ENCODE measurements at places on chromosomes 11 and 22. TPM values are rescaled to one million over a fixed set of nuclear protein-coding genes. Genes with fewer than 3 reads are reported as not detected.

MAPK1 gene
- total RNA-seq, result 118 TPM

KCTD14 gene
- 1.6 TPM for total RNA-seq

CEP164 gene
- 42.8 TPM for total RNA-seq

NPTXR gene
- total RNA-seq, result 9.3 TPM

ZNF70 gene
- total RNA-seq, result 11.4 TPM

GLB1L2 gene
- total RNA-seq, result 15.4 TPM

CEND1 gene
- total RNA-seq, result 1.2 TPM

OR5P2 gene
- not detected for total RNA-seq

DNA sequence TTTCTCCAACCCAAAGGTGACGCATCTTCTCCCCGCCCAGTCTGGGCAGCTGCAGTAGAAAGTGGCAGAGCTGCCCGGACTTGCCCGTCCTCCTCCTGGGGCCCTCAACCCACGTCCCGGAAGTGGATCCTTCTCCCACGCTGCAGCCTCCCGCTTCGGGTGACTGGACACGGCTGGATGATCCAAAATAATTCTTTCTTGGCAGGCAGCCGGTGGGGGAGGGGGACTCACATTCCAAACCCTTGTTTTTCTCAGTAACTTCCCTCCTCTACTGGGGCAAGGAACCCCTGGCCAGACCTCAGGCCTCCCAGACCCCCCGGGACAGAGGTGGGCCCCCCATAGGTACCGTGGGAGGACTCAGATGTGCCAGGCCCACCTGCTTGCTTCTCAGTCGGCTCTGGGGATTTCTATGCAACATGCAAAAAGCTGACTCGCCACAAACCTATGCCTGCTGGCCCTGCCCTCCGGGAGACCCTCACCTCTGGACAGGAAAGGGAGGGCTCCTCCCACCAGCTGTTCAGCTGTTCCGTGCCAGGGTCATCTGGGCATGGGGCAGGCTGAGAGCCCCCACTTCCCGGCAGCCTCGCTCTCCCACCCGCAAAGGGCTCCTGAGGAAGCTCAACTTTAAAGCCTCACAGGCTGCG, 1.4 kb downstream of the PLXNB2 start:
- peak overlapping the region; percentile 92 for H3K4me3 ChIP-seq
- peaks cover under 1% of the 10 kb centered on the region for H3K27me3 ChIP-seq

DNA sequence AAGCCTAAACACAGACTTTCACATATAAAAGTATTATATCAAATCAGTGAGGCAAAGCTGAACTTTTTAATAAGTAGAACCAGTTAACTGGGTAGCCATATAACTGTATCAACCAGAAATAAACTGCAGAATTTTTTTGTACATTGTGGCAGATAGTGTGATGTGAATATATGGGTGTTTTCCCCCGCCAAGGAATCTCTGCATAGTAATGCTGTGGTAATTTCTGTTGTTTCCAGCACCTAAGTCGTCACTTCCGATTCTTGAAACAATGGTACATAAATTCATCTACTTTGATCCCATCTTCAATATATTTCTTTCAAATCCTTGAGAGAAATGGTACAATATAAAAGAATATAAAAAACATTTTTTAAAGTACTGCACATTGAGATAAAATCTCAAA, 39.6 kb downstream of the NARS2 start:
- no peak for DNase-seq
- peaks cover 9% of the 10 kb centered on the region for H3K36me3 ChIP-seq
- no peak overlapping the region for H3K27ac ChIP-seq

DNA sequence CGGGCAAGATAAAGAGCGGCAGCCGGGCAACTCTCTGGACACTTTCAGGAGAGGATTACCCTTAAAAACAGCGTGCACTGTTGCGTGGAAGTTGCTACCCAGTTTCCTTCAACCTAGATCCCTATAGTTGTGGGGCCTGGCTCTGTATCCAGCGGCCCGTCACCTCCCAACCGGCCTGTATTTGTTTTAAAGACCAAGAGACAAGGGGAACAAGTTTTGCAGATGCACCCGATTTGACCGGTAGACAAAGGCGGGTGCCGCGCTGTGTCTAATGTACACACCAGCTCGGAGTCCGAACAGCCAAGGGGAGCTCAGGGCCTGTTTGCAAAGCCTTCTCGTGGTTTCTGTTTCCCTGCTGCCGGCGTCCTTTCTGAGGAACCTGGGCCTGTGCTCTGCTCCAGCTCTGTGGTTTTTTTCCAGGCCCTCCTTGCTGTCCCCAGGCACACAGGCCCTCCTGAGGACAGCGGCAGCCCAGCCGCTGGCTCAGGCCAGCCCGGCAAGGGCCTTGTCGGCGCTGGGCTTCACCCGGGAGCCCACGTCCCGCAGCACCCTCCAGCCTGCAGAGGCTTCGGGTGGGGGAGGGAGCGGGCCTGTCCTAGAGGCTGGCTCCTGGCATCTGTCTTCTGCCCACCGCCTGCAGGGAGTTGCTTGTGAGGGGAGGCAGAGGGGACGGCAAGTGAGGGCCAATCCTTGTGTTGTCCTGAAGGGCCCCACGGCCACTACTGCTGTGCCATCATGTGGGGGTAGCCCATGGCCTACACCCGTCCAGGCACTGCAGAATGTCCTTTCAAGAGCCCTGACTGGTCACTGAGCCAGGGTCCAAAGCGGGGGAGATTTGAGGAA, 1.4 kb downstream of the TBX1 start:
- peak overlapping the region; percentile 76 for H3K4me3 ChIP-seq
- no peaks in the 10 kb centered on the region for H3K36me3 ChIP-seq
- H3K27ac ChIP-seq, result no peak overlapping the region
- no peak for DNase-seq
- peaks cover 15% of the 10 kb centered on the region for H3K4me1 ChIP-seq

GRCh38 chr11:131658952-131659351, 288.5 kb downstream of the NTM start:
- H3K27ac ChIP-seq, result no peak overlapping the region
- peak overlapping the region; percentile 56 for H3K4me3 ChIP-seq
- no peaks in the 10 kb centered on the region for H3K36me3 ChIP-seq

GRCh38 chr22:43212434-43212952, 25.6 kb upstream of the TTLL12 start:
- H3K4me1 ChIP-seq, result peaks cover 18% of the 10 kb centered on the region
- H3K27ac ChIP-seq, result no peak overlapping the region
- no peak overlapping the region for H3K4me3 ChIP-seq
- no peak for DNase-seq
- no peaks in the 10 kb centered on the region for H3K36me3 ChIP-seq
- H3K27me3 ChIP-seq, result no peaks in the 10 kb centered on the region

DNA sequence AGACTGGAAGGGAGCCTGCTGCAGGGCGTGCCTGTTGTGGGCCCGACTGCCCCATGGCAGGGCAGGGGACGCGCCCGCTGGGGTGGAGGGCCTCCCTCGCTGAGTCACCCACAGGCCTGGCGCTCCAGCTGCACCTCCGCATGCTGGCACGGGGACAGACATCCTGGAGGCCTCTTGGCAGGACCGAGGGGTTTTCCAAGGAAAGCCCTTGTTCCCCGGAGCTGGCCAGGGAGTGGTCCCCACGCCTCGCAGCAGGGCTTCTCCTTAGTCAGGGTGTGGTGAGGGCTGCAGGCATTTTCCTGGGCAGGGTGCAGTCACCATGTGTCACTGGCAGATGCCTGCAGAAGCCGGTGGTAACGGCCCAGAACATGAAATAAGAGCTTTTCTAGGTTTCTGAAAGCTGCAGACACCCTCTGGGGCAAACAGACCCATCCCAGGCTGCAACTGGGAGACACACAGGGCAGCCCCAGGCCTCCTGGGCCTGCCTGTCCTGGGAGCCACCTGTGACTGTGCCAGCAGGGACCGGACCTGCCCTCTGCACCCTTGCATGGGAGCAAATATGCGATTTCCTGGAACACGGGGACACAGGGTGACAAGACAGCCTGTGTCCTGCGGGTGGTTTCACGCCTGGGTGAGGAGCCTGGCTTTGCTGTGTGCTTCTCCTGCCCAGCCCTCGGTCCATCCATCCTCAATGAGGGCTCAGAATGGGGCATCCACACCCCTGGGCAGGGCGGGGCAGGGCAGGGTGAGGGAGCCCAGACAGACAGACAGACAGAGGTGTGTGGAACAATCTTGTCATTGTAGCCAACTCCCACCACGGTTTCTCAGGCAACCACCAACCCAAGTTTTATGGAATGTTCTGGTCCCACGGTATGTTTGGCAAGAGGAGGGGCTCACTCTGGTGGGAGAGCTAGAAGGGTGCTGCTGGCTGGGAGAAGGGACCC, 43.2 kb upstream of the FADD start:
- H3K4me3 ChIP-seq, result no peak overlapping the region
- H3K4me1 ChIP-seq, result no peaks in the 10 kb centered on the region
- H3K27me3 ChIP-seq, result peaks cover 3% of the 10 kb centered on the region
- H3K36me3 ChIP-seq, result no peaks in the 10 kb centered on the region
- DNase-seq, result no peak
- H3K27ac ChIP-seq, result no peak overlapping the region

DNA sequence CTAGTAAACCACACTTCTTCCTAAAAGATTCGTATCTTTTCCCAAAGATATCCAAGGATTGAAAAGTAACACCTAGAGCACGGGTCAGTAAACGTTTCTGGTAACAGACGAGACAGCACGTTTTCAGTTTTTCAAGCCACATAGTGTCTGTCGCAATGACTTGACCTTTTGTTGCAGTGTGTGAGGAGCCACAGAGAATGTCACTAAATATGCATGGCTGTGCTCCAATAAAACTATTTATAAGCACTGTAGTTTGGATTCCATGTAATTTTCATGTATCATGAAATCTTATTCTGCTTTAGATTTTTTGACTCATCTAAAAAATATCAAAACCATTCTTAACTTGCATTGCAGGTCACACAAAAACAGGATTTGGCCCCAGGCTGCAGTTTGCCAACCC, 18.3 kb upstream of the MICAL3 start:
- H3K27me3 ChIP-seq, result no peaks in the 10 kb centered on the region
- no peaks in the 10 kb centered on the region for H3K36me3 ChIP-seq
- H3K4me3 ChIP-seq, result no peak overlapping the region
- H3K27ac ChIP-seq, result no peak overlapping the region
- DNase-seq, result no peak

- H3K27ac ChIP-seq, result no peak overlapping the region
- DNase-seq, result no peak
- H3K27me3 ChIP-seq, result peaks cover 2% of the 10 kb centered on the region
- peak overlapping the region; percentile 88 for H3K4me3 ChIP-seq
Observed at GRCh38 chr11:47270331-47271271, 668 bp downstream of the MADD start.

- no peak for DNase-seq
- no peaks in the 10 kb centered on the region for H3K4me1 ChIP-seq
- H3K27ac ChIP-seq, result no peak overlapping the region
- H3K36me3 ChIP-seq, result no peaks in the 10 kb centered on the region
Observed at GRCh38 chr11:105148241-105148640, 8.7 kb upstream of the CARD18 start.

- DNase-seq, result no peak
- no peak overlapping the region for H3K27ac ChIP-seq
- H3K36me3 ChIP-seq, result peaks cover 3% of the 10 kb centered on the region
Observed at GRCh38 chr22:37442135-37442534, 14.9 kb upstream of the ELFN2 start.

GRCh38 chr22:43092085-43092484, 2.9 kb upstream of the TTLL1 start:
- no peaks in the 10 kb centered on the region for H3K27me3 ChIP-seq
- H3K27ac ChIP-seq, result peak overlapping the region; percentile 50
- H3K36me3 ChIP-seq, result peaks cover 5% of the 10 kb centered on the region
- no peak for DNase-seq
- no peak overlapping the region for H3K4me3 ChIP-seq

GRCh38 chr11:71252770-71253730, 673 bp upstream of the SHANK2 start:
- H3K4me3 ChIP-seq, result peak overlapping the region; percentile 85
- peaks cover 13% of the 10 kb centered on the region for H3K4me1 ChIP-seq
- H3K27ac ChIP-seq, result no peak overlapping the region
- DNase-seq, result peak; percentile 18

GRCh38 chr22:32802237-32802765, 796 bp downstream of the TIMP3 start:
- no peak overlapping the region for H3K27ac ChIP-seq
- no peak for DNase-seq
- no peaks in the 10 kb centered on the region for H3K36me3 ChIP-seq
- peaks cover 39% of the 10 kb centered on the region for H3K27me3 ChIP-seq

DNA sequence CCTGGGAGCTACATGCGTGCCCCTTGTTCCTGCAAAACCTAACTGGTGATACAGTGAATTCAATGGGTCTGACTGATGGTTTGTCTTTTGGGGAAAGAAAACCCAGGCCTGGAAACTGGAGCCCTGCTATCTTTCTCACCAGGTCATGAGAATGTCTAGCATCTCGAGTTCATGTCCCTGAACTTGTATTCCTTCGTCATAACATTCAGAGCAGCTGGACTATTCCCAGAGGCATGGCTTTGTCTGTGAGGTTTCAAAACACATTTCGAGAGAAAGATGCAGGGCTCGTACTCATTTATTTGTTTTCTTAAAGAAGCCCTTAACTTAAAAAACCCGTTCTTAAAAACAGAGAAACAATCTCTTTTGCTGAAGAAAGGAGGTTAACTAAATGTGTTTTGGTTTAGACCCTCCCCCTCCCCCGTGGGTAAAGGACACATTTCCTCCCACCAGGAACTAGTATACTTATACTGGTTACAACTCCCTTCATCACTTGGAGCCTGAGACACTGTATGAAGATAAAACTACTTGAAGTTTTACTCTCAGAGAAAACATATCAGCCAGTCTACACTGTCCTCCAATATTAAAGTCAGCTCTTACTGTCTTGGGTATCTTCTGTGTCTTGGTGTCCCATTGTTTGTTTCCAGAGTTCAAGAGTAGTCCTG, 43.2 kb downstream of the ME3 start:
- DNase-seq, result no peak
- H3K36me3 ChIP-seq, result no peaks in the 10 kb centered on the region
- H3K4me3 ChIP-seq, result no peak overlapping the region
- H3K27ac ChIP-seq, result no peak overlapping the region
- H3K4me1 ChIP-seq, result no peaks in the 10 kb centered on the region

GRCh38 chr11:68935516-68936357, 32.0 kb downstream of the IGHMBP2 start:
- no peaks in the 10 kb centered on the region for H3K4me1 ChIP-seq
- H3K27me3 ChIP-seq, result no peaks in the 10 kb centered on the region
- H3K27ac ChIP-seq, result no peak overlapping the region
- DNase-seq, result no peak

- DNase-seq, result no peak
- no peak overlapping the region for H3K4me3 ChIP-seq
- peaks cover 8% of the 10 kb centered on the region for H3K4me1 ChIP-seq
- H3K27me3 ChIP-seq, result peaks cover 18% of the 10 kb centered on the region
- no peaks in the 10 kb centered on the region for H3K36me3 ChIP-seq
Observed at GRCh38 chr22:46551996-46552395, 14.6 kb upstream of the CELSR1 start.

- H3K36me3 ChIP-seq, result no peaks in the 10 kb centered on the region
- no peak overlapping the region for H3K4me3 ChIP-seq
- peaks cover 6% of the 10 kb centered on the region for H3K27me3 ChIP-seq
- no peak for DNase-seq
- H3K4me1 ChIP-seq, result peaks cover 23% of the 10 kb centered on the region
Observed at GRCh38 chr11:2853997-2854560, 31.5 kb downstream of the CDKN1C start.

GRCh38 chr11:128193615-128194014, 393.7 kb downstream of the ETS1 start:
- H3K27me3 ChIP-seq, result no peaks in the 10 kb centered on the region
- no peak for DNase-seq
- no peak overlapping the region for H3K4me3 ChIP-seq
- H3K36me3 ChIP-seq, result no peaks in the 10 kb centered on the region
- peaks cover 3% of the 10 kb centered on the region for H3K4me1 ChIP-seq
